NCI-H1092 treated with DMSO at 0.1 percent for 48 hours (cell line): ENCODE measurements at places on chromosomes 13 and 19.

- no peak for DNase-seq
These were observed 32.8 kb downstream of the TINCR start for GRCh38 chr19:5534787-5535586.

- DNase-seq, result no peak
These were observed 58.4 kb upstream of the FAM216B start for GRCh38 chr13:42722883-42723539.

DNA sequence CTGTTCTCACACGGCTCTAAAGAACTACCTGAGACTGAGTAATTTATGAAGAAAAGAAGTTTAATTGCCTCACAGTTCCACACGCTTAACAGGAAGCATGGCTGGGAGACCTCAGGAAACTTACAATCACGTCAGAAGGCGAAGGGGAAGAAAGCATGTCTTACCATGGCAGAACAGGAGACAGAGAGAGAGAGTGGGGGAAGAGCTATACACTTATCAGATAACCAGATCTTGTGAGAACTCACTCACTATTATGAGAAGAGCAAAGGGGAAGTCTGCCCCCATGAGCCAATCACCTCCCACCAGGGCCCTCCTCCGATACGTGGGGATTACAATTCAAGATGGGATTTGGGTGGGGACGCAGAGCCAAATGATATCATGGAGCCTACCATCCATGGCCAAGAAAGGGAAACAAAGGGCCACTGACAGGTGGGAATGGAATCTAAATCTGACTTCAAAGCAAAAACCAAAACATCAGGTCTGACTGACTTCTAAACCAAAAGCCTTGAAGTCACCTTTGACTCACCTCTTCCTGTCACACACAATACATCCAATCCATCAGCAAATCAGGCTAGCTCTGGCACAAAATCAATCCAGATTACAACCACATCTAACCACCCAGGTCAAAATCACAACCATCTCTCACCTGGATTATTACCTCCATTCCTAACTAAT lies 189.7 kb downstream of the ENOX1 start:
- no peak for DNase-seq

- no peak for DNase-seq
These were observed 25.9 kb downstream of the COMP start for GRCh38 chr19:18765224-18765623.

DNA sequence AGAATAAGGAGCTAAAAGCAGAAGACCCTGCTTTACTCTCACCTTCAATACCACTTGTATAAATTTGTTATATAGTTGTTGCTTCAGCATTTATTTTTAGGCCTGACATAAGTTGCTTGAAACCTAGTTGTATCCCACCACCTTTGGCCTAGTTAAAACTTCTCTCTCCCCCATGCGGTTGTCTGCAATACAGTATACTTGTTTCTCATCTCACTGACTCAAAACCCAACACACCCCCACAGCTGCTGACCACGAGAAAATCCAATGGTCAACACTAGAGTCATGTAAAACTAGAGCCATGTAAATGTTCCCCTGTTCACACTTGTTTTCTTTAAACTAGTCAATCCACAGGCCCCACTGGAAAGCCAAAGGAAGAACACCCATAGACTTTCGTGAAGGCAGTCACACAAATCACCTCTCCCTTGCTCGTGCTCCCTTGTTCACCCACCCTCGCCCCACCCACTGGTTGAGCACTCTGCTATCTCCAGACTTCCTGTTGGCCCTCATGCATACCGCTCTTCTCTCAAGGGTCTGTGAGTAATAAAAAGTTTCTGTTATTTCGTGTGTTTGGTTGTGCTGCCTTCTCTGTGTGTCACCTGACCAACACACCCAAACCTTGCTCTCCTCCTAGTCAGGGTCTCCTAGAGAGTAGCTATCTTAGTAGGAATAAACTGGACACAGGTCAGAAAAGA lies 12.9 kb upstream of the CCDC169 start:
- no peak for DNase-seq

DNA sequence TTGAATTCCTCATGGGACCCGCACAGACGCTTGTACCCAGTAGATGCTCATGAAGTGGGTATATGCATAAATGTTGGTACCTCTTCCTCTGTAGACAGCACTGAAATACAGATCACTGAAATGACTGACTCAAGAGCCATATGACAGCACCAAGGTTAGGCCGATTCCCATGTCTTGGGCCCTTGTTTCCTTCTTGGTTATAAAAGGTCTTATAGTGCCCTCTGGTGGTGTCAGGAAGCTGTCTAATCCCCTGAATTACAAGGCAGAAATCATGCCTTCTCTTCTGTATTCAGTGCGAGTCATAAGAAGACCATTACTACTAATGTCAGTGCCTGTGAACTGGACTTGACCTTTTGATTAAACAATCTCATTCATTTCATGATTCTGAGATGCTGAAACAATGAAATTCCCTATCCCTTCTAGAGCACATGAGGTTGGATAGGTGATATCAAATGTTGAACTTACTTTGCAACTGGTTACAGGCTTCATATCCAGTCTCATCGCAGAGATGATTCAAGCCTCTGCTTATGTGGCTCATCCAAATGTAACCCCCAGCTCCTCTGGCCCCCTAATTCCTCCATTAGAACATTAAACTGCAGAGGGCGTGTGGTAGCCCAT lies 59.7 kb downstream of the SPATA13 start:
- peak; percentile 76 for DNase-seq

- no peak for DNase-seq
These were observed 53.9 kb downstream of the ANKRD10 start for GRCh38 chr13:110860983-110861382.

GRCh38 chr13:97114651-97115050 lies 107.5 kb upstream of the MBNL2 start:
- no peak for DNase-seq

DNA sequence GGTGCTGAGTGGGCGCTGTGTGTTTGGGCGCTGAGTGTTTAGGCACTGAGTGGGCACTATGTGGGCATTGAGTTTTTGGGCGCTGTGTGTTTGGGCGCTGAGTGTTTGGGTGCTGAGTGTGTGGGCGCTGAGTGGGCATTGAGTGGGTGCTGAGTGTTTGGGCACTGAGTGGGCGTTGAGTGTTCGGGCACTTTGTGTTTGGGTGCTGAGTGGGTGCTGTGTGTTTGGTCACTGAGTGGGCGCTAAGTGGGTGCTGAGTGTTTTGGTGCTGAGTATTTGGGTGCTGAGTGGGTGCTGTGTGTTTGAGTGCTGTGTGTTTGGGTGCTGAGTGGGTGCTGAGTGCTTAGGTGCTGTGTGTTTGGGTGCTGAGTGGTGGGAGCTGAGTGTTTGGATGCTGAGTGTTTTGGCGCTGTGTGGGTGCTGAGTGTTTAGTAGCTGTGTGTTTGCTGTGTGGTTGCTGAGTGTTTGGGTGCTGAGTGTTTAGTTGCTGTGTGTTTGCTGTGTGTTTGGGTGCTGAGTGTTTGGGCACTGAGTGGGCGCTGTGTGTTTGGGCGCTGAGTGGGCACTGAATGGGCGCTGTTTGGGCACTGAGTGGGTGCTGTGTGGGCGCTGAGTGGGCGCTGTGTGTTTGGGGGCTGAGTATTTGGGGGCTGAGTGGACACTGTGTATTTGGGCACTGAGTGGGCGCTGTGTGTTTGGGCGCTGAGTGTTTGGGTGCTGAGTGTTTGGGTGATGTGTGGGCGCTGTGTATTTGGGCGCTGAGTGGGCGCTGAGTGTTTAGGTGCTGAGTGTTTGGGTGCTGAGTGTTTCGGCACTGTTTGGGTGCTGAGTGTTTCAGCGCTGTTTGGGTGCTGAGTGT lies 47.2 kb upstream of the F7 start:
- no peak for DNase-seq

DNA sequence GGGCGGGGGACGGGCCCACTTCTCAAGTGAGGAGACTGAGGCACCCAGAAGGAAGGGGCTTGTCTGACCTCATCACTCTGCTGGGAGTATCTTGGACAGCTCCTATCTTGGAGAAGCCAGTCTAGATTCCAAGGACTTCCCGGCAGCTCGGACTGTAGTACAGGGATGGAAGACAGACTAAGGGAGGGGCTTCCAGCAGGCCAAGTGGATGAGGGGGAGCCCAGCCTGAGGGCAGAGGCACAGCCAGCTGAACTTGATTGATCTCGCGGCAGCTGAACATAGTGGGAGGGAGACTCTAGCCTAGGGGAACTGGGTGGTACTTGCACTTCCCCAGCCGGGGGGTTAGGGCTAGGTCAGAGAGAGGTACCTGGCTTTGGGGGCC lies 711 bp downstream of the CILP2 start:
- DNase-seq, result no peak

- DNase-seq, result peak; percentile 80
These were observed 7.6 kb downstream of the POU4F1 start for GRCh38 chr13:78595495-78596398.
